ENCODE measurements at places on chromosomes 13 and 19.
A peak's percentile ranks its signal among the peaks of the same experiment; 100 is the strongest.

DNA sequence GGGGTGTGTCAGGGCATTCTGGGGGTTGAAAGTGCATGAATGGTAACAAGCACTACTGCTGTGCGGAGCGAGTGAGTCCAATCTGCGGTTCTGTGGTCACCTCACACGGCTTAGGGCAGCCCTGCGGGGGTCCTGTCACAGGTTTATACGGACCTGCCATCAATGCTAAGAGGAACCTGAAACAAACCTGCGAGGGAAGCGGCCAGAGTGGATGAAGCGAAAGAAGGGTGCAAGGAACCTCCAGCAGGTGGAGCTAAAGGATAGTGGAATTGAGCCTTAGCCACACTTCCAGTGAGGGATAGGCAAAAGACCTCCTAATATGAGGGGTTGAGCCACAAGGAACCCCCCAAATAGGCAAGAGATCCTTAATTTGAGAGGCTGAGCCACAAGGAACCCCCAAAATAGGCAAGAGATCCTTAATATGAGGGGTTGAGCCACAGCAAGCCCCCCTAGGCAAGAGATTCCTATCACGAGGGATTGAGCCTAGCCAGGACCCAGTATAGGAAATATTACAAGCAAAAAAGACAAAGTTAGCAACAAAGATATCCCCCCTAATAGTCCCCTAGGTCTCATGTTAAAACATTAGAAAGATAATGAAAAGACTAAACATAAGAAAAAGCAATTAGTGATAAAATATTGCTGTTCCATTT is 6.3 kb upstream of the ZNF69 start:
- DNase-seq, result no peak

- no peak for DNase-seq
Observed at GRCh38 chr19:53581871-53582279, 43.9 kb downstream of the ZNF331 start.

DNA sequence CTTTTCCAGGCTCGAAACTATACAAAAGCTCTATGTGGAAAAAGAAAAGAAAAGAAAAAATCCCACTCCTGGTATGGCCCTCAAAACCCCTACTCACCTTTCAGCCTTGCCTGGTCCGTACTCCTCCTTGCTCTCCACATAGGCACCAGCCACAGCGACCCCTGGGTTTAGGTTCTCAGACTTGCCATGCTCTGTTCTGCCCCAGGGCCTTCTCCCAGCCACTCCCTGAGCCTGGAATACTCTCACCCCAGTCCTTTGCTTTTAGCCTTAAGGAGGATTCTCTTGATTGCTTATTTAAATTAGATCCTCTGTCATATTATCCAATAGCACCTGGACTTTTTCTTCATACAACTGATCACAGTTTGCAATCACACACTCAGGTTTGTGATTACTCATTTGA is 522.5 kb downstream of the DIAPH3 start:
- DNase-seq, result no peak

DNA sequence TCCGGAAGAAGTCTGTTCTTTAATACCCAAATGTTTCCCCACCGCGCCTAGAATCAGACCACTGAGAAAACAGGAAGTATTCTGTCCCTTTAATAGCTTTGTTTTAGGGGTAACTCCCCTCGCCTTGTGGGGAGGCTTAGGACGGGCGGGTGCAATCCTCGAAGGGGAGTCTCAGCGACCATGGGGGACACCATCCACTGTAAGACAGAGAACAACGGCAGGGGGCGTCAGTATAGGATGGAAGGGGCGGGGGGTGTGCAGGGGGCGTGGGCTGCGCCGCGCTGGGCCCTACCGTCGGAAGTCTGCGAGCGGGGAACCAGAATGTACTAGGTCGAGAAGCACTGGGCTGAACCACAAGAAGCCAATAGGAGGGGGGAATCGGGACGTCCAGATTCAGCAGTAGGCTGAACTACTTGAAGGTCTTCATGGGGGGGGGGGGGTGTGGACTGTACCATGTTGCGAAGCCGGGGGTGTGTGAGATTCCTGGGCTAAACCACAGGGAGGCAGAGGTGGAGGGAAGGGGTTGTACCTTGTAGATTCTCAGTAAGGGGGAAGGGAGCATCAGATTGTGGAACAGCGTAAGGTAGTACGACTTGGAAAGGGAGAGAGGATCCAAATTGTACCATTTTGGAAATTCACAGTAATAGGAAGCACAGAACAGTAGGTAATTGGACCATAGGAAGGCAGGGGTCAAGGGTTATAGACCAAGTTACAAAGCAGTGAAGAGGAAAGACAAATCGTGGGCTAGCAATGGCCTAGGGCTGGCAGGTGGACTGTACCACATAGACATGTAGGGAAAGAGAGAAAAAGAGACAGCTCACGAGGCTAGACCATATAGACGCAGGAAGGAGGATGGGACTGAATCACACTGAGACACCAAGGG is 1.0 kb upstream of the DBP start:
- DNase-seq, result peak; percentile 85
